ENCODE measurements at places on chromosomes 1 and 21. TPM values are rescaled to one million over a fixed set of nuclear protein-coding genes. Genes with fewer than 3 reads are reported as not detected.

The REN gene
- not detected for polyA plus RNA-seq

The CFHR1 gene
- 0.74 TPM for polyA plus RNA-seq

DNA sequence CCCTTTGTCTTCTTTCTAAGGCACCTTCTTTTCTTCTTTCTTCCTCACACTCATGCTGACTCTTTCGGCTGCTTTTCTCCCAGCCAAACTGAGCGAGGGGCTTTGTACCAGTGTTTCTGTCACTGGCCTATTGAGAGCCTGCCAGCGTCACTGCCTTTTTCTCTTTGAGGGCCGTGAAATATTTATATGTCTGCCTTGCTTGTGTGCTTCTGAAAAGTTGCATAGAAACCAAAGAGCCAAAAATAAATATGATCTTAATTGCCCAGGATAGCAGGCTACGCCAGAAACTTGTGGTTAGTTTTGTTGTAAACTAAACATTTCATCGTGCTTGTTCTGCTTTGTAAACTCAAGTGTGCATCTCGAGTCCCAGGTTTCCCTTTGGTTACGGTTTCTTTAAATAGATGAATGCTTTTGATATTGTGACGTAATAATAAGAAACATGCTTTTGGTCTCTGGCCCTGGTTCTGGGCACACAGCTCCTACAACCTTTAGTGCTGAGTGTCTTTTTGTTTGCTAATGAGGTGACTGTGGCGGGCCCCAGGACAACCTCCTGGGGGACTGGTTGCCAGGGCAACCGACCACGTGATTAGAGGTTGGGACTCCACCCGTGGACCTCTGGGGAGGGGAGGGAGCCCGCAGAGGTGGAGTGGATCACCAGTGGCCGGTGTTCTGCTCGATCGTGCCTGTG, 10.8 kb downstream of the SLC37A1 start:
- no peak overlapping the region for H3K4me3 ChIP-seq
- peak; percentile 39 for DNase-seq
- H3K36me3 ChIP-seq, result no peaks in the 10 kb centered on the region

GRCh38 chr1:26786437-26787380, 1.0 kb upstream of the PIGV start:
- no peaks in the 10 kb centered on the region for H3K27me3 ChIP-seq
- peaks cover 14% of the 10 kb centered on the region for H3K36me3 ChIP-seq
- DNase-seq, result peak; percentile 89
- H3K4me3 ChIP-seq, result peak overlapping the region; percentile 82
- H3K27ac ChIP-seq, result peak overlapping the region; percentile 98

Data from GM23248 (cell line).